ENCODE measurements at places on chromosomes 6 and 20.

DNA sequence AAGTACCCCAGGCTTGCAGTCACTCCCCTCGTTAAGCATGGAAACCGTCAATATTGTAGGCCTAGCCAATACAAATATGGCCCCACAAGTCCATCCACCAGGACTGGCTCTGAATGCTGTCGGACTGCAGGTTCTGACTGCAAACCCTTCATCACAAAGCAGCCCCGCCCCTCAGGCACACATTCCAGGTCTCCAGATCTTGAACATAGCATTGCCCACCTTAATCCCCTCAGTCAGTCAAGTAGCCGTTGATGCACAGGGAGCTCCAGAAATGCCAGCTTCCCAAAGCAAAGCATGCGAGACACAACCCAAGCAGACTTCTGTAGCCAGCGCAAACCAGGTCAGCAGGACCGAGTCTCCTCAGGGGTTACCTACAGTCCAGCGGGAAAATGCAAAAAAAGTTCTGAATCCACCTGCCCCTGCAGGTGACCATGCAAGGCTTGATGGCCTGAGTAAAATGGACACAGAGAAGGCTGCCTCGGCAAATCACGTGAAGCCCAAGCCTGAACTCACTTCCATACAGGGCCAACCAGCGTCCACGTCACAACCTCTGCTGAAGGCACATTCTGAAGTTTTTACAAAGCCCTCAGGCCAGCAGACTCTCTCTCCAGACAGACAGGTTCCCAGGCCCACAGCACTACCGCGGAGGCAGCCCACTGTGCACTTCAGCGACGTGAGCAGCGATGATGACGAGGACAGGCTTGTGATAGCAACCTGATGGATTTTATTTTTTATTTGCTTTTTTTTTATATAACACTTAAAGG, 126.2 kb upstream of the EDN1 start:
- DNase-seq: no peak

- DNase-seq: no peak
Observed at GRCh38 chr6:125586074-125586473, 163.4 kb upstream of the HEY2 start.

GRCh38 chr20:51945177-51945576, 142.9 kb upstream of the SALL4 start:
- no peak for DNase-seq

GRCh38 chr6:19842030-19842615, 5.0 kb downstream of the ID4 start:
- DNase-seq: no peak

- no peak for DNase-seq
Observed at GRCh38 chr6:13303668-13304017, 24.7 kb downstream of the TBC1D7 start.

DNA sequence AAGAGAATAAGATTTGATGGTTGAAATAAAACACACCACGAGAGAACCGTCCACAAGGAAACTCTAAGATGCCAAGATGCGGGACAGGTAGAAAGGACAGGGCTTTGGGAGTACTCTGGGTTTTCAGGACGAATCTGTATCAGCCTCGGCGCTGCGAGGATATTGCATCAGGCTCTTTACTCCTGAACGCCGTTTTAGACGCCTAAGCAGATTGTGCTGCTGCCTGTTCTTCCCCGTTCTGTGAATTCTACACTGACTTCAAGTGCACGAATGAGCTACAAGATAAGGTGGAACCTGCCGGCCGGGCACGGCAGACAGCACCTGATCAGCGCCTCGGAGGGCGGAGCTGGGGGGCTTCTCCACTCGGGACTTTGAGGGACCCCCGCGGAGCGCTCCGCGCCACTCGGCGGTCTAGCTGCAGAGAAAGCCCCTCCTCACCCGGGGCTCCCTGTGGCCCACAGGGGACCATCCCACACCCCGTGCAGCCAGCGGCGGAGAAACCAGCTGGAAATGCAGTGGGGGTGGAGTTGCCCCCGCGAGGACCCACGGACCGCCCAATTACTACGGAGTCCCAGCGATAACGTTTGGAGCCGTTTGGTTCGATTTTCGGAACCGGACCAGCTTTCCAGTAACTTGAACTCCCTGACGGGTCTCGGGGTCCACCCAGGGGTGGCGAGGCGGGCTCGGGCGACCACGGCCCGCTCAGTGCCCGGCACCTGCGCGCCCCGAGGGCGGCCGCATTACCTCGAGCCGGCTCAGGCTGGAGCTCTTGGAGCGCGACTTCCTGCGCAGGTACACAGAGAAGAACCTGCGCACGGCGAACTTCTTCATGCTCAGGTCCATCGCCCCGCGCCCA, 646 bp downstream of the RPS6KA2 start:
- peak; percentile 35 for DNase-seq

GRCh38 chr20:17873410-17874270, 95.0 kb downstream of the SNX5 start:
- peak; percentile 21 for DNase-seq

- DNase-seq: no peak
Observed at GRCh38 chr20:62134735-62135231, 8.4 kb downstream of the PSMA7 start.

DNA sequence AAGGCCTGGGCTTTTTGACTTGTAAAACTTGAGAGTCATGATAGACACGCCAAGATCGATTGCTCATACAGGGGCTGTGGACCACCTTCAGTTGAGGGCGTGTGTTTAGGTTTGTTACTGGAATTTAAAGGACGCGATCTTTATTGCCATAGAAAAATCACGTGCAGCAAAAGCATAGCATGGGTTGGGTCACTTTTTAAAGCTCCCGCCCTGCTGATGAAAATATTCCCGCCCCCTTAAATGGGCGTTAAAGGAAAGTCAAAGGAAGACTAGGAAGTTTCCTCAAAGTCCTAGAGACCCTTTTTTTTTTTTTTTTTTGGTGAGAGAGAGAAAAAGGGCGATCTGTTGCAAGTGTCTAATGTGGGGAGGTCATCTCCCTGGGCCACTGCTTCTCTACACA, 23.1 kb downstream of the TFAP2A start:
- DNase-seq: no peak

GRCh38 chr20:42652266-42652665, 537.4 kb downstream of the PTPRT start:
- no peak for DNase-seq

DNA sequence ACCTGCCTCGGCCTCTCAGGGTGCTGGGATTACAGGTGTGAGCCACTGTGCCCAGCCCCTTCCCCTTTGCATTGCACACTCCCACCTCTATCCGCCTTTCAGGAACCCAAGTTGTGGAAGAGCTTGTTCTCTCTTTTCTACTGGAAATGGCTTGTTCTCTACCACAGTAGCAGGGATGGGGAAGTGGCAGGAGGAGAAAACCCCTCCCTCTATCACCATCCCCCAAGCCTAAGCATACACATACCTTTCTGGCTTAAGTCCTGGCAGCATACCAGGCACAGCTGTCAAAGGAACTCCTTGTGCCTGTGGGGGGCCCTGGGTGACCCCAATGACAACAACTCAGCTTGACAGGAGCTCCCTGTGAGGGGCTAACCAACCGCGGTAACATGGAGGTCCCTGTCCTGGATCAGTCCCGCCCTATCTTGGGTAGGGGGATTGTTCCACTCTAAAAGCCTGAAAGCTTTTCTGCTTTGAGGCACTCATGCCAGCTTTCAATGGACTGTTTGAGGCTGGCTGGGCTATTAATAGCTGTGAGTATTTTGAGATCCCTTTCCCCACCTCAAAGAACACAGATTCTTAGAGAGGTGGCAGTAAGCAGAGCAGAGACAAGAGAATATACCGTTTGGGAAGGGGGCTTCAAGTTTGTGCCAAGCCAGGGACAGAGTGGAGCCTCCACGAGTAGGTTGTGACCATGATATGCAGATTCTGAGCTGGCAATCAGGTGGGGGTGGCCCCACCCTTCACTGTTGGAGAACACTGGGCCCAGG, 2.3 kb downstream of the KLHDC3 start:
- DNase-seq: no peak

DNA sequence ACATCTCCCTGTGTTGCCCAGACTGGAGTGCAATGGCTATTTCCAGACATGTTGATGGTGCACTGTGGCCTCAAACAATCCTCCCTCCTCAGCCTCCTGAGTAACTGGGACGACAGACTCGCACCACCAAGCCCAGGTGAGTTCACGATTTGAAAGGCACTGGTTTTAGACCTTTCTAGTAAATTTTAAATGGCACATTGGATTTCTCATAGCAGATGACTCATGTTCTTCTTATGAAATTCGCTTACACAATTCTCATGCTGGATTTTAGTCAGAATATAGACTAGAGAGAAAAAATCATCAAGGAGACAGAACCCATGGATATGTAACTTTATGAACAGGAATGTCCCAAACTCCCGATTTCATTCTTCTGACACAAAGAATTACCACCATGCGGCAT, 18.1 kb upstream of the PXDC1 start:
- no peak for DNase-seq

- no peak for DNase-seq
Observed at GRCh38 chr20:43767686-43768474, 41.1 kb upstream of the GTSF1L start.

DNA sequence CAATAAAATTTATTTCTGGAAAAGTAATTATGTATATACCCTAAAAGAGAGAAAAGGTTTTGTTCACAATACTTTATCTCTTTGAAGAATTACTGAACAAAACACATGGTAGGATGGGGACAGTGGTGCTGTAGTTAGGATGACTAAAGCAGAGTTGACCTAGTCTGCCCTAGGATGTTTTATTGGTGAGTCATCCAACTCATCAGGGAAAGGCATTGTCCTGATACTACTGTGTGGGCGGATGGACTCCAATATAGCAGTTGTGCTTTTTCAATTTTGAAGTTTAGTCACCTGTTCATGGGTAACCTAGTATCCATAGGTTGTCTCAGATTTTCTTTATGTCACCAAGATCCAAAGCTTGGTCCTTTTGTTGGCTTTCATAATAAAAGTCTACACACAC, 53.3 kb upstream of the EYS start:
- DNase-seq: no peak

GRCh38 chr6:4560221-4561077, 215.8 kb upstream of the CDYL start:
- DNase-seq: no peak

- DNase-seq: no peak
Observed at GRCh38 chr6:42212442-42212841, 5.2 kb downstream of the MRPS10 start.

- DNase-seq: no peak
Observed at GRCh38 chr6:33740794-33741193, 5.9 kb downstream of the IP6K3 start.

DNA sequence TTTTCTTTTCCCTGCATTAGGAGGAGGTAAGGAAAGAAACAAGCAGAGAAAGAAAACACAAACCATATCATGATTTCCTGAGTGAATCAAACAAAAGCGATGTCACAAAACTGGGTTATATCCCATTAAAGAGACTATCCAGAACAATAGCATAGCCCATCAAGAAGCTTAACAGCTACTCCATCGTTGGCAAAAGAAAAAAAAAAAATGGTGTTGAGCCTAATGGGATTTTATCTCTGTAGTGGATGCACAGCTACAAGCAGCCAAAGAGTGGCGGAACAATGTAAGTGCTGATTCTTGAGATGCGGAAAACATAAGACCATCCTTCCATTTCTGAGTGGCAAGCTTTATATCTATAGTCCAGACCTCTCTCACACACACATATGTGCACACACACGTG, 106.2 kb upstream of the NRSN1 start:
- no peak for DNase-seq

GRCh38 chr6:4363656-4364055, 228.3 kb upstream of the ECI2 start:
- no peak for DNase-seq

DNA sequence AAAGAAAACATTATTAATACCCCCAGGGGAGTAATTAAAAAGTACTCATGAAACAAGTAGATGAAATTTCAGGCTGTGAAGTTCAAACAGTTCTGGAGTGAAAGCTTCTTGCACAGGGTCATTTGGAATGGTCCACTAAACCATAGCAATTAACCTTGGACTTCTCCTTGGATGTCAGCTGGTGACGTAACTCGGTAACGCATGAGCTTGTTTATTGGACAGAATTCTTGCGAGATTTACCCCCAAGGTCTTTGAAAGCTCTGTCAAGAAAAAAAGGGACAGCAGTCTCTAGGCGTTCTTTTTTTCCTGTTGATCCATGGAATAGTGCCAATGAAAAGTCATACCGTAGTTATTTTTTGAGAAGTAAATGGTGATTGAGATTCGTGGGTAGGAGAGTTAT, 2.2 kb downstream of the CD83 start:
- DNase-seq: no peak

GRCh38 chr6:44193307-44193910, 23.3 kb upstream of the MYMX start:
- no peak for DNase-seq

Measured in SK-N-DZ (cell line).